Fibroblast of upper back skin (primary cell): ENCODE measurements at places on chromosomes 4 and X.

GRCh38 chr4:74823194-74823593 is 28.9 kb upstream of the BTC start:
- DNase-seq: peak; percentile 2

DNA sequence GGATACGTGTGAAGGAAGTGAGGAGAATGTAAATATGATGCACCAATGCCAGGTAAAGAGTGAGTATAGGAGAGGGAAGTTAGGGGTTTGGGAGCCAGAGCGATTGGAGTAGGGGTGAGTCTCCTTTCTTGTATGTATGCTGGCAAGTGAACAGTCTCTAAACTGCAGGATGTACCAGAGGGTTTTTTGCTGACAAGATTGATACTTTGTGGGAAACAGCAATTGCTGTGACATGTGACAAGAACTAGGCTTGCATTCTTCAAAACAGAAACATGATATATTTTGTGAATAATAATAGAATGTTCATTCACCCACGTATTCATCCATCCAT is 706 bp downstream of the CHIC1 start:
- no peak for DNase-seq

GRCh38 chr4:150074064-150074463 is 4.2 kb upstream of the DCLK2 start:
- no peak for DNase-seq

- DNase-seq: no peak
Observed at GRCh38 chr4:139658185-139658584, 7.4 kb upstream of the MGST2 start.

DNA sequence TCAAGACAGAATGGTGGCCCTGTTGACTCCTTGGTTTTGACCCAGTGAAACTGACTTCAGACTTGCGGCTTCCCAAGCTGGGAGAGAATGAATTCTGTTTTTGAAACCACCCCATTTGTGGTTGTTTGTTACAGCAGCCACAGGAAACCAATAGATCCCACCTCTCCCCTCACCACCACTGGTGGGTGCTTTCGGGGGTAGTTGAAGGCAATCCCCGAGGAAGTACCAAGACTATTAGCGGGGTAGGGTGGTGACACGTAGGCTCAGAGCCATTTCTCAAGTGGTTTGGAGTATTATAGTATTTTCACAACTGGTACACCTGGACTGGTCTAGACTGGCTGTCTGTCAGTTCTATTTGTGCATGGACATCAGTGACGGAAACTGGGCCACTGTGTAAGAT is 189.1 kb upstream of the RBPJ start:
- DNase-seq: no peak

DNA sequence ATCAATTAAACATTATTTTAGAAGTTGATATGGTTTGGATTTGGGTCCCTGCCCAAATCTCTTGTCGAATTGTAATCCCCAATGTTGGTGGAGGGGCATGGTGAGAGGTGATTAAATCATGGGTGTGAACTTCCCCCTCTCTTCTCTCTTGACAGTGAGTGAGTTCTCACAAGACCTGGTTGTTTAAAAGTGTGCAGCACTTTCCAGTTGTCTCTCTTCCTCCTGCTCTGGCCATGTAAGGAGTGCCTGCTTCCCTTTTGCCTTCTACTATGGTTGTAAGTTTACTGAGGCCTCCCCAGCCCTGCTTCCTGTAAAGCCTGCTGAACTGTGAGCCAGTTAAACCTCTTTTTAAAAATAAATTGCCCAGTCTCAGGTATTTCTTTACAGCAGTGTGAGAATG is 141.4 kb downstream of the GALNTL6 start:
- DNase-seq: no peak

DNA sequence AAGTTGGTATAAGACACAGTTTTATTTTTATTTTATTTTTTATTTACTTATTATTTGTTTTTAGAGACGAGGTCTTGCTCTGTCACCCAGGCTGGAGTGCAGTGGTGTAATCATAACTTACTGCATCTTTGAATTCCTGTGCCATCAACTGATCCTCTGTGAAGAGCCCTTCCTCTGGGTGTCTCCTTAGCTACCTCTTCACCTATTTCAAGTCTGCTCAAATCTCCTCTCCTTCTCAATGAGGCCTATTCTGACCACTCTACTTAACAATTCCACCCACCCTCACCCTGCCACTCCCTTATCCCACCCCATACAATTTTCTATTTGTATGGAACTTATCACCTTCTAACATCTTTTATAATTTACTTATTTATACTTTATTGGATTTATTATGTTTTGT is 183.4 kb downstream of the PPP3CA start:
- DNase-seq: no peak

DNA sequence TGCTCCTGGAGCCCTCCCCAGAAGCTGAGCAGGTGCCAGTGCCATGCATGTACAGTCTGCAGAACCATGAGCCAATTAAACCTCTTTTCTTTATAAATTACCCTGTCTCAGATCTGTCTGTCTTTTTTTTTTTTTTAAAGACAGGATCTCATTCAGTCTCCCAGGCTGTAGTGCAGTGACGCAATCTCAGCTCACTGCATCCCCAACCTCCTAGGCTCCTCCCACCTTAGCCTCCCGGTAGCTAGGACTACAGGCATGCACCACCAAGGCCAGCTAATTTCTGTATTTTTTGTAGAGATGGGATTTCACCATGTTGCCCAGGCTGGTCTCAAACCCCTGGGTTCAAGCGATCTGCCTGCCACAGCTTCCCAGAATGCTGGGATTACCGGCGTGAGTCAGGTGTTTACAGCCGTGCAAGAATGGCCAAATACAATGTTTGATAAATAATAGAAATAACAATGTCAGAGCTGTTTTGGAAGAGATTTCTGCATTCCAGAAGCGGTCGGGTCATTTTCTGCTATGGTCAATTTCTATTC is 68.8 kb downstream of the SLC2A9 start:
- DNase-seq: no peak

GRCh38 chr4:16377887-16378286 is 151.6 kb upstream of the TAPT1 start:
- DNase-seq: no peak

DNA sequence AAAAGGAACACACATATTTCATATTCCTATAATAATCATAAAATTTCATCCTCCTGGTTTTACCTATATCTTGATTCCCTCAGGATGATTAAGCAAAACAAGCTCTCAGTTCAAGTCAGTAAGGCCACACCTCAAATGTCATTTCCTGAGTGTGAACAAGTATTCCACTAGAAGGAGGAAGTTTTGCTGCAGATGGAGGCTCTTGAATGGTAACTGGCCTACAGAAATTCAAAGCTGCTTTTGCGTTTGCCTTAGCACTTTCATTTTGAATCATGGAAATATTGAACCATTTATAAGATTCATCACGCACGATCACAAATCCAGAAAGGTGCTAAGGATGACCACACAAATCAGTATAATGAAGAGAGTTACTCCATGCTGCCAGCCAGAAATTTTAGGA is 254.4 kb upstream of the CXXC4 start:
- no peak for DNase-seq

DNA sequence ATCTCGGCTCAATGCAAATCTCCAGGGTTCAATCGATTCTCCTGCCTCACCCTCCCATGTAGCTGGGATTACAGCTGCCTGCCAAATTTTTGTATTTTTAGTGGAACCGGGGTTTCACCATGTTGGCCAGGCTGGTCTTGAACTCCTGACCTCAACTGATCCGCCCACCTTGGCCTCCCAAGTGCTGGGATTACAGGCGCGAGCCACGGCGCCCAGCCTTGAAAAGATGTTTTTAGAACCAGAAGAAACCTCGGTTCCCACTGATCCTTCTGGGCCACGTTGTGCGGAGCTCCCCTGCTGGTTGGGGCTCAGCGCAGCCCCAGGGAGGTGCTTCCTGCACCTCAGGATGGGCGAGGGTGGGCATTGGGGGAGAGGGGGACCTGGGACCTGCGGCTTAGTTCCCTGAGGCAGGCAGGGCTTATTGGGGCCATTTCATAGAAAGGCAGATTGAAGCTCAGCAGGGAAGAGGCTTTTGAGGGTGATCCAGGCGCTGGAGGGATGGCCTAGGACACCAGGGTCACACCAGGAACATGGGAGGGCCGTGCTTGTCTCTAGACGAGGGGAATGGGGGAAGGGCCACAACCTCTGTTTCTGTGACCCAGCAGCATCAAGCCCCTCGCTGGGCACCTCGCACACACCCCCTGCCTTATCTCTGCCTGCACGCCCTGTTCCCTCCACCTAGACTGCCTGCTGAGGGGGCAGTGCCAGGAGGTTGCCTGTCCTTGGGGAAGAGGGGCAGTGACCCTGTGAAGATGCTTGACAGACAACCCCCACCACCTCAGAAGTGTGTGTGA is 6.3 kb upstream of the ADD1 start:
- DNase-seq: no peak

- no peak for DNase-seq
Observed at GRCh38 chr4:7860600-7861163, 79.0 kb downstream of the AFAP1 start.

DNA sequence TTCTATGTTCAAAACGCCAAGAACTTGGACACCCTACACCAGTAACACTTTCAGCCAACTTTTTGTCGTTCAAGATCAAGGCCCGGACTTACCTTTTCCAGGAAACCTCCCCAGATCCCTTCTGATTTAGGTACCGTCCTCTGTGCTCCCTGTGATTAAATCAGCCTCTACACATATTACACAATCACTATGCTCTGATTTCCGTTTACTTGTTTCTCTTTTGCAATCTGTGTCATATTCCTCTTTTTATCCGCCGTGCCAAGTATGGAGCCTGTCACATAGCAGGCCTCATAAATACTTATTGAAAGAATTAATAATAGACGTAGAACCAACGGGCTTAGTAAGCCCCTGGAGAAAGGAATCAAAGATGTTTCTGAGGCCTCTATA is 722 bp upstream of the TMEM33 start:
- no peak for DNase-seq

DNA sequence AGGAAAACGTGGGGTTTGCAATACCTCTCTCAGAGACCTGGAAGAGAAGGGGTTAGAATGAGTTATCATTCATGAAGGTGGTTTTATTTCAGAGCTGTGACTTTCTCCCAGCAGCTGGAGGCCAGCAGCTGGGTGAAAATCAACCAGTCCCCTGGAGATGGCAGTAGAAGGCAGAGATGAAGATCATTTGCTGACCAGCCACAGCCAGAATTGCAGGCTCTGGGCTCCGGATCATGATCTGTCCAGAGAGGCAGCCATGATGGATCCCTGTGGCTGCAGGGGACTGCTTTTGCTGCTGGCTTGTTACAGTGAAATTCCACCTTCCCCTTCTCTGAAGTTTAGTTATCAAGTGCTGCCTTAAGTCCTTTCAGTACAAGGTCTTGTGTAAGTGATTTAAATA is 46.9 kb upstream of the TAB3 start:
- DNase-seq: no peak

DNA sequence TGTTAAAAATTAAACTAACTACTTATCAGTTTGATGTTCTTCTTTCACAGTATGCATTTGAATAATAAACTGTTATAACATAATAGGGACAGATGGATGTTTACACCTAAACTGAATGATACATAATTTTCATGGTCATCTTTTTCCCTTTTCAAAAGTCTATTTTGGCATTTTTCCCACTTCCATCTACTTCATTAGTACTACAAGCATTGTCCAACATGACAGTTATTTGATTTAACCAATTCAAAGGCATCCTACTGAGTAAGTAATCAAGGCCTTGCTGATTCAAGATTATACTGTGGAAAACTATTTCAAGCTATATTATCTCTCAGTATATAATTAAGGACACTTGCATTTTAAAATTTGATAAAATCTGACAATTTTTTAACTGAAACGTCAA is 212.9 kb downstream of the FAT4 start:
- DNase-seq: no peak

- no peak for DNase-seq
Observed at GRCh38 chr4:154958121-154958520, 177.0 kb downstream of the RBM46 start.

GRCh38 chrX:103309860-103310554 is 783 bp downstream of the BEX2 start:
- DNase-seq: no peak

GRCh38 chr4:189779281-189779980 is 161.2 kb upstream of the FRG1 start:
- DNase-seq: no peak

DNA sequence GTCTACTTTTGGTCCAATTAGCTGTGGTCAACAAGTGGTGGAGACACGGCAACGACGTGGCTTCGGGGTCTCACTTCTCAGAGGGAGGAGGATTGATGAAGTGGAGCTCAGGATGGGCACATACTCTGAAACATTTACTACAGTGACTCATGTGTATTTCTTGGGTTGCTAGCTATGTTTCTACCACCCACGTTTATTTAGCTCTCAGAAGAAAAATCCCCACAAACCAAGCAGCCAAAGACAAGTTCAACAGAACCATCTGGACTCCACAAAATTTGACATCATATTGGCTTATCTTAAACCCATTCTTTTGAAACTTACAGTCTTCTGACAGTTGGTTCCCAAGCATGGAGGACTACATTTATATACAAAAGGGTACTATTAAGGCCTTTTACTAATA is 158.0 kb downstream of the CBLL2 start:
- DNase-seq: no peak

DNA sequence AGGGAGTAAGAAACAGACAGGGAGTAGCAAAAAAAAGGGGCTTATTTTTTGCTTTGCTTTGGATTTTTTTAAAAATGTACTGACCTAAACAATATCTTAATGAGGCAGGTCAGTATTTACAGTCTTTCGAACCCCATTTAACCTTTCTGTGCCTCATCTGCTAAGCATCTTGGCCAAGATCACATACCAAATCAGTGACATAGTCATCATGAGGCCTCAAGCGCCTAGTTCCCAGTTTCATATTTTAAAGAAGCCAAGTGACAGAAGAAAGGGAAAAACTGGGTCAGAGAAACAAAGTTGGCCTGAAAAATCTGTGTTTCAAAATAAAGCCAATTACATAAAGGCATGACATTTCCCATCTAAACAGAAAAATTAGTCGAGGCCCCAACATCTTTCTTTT is 94.6 kb upstream of the WDR44 start:
- no peak for DNase-seq

DNA sequence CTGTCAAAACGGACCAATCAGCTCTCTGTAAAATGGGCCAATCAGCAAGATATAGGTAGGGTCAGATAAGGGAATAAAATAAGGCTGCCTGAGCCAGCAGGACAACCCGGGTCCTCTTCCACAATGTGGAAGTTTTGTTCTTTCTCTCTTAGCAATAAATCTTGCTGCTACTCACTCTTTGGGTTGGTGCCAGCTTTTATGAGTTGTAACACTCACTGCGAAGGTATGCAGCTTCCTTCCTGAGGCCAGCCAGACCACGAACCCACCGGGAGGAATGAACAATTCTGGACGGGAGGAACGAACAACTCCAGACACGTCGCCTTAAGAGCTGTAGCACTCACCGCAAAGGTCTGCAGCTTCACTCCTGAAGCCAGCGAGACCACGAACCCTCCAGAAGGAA is 287.8 kb downstream of the RAPGEF2 start:
- DNase-seq: peak; percentile 100

- DNase-seq: no peak
Observed at GRCh38 chr4:185534511-185534865, 819 bp downstream of the PDLIM3 start.

- DNase-seq: no peak
Observed at GRCh38 chr4:2433609-2434350, 15.0 kb downstream of the CFAP99 start.
